GM04503 (cell line): ENCODE measurements at places on chromosomes 13 and 19.

- DNase-seq = no peak
Observed at GRCh38 chr19:45919678-45920077, 5.1 kb upstream of the NANOS2 start.

GRCh38 chr19:16834747-16835146 is 5.5 kb downstream of the SIN3B start:
- DNase-seq = no peak

- no peak for DNase-seq
Observed at GRCh38 chr19:13020002-13020414, 24.7 kb downstream of the NFIX start.

DNA sequence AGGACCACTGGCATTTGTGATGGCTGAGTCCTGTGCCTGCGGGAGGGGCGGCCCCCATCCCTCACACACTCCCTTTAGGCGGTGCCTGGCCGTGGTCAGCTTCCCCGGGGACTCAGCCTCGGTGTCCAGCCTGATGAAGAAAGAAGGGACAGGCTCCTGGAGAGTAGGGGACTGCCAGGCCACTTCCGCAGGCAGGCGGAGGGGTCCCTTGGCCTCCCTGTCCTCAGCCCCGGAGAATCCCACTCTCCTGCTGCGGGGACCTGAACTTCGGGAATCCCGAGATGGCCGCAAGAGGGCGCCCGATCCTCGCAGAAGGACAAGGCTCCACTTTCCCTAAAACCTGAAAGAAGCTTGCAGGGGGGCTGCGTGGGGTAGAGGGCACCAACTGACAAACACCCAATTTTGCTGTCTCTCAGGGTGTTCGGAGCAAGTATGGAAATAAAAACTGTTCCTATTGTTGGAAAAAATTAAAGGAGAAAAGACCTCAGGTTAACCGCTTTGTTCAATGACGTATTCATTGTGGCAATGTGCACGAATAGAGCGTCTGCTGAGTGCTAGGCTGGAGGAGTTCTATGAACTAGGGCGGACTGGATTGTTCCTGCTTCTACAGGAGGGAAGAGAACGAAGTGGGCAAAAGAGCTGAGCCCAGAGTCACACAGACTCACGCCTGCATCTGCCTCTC is 297.3 kb downstream of the ZNF536 start:
- DNase-seq = no peak

- DNase-seq = no peak
Observed at GRCh38 chr13:58865286-58865685, 1233.7 kb downstream of the PCDH17 start.

GRCh38 chr13:44484562-44485138 is 91.5 kb downstream of the TSC22D1 start:
- no peak for DNase-seq

DNA sequence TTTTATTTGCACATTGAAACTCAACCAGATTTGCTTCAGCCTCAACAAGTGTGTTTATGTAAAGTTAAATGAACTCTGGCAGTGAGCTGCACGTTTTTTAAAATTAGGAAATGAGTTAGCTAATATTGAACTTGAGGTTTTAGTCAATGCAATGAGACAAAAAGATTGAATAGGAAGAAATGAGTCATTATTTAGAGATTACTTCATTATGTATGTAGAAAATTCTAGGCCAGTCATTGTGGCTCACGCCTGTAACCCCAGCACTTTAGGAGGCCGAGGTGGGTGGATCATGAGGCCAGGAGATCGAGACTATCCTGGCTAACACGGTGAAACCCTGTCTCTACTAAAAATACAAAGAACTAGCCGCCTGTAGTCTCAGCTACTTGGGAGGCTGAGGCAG is 22.8 kb upstream of the CD70 start:
- no peak for DNase-seq

DNA sequence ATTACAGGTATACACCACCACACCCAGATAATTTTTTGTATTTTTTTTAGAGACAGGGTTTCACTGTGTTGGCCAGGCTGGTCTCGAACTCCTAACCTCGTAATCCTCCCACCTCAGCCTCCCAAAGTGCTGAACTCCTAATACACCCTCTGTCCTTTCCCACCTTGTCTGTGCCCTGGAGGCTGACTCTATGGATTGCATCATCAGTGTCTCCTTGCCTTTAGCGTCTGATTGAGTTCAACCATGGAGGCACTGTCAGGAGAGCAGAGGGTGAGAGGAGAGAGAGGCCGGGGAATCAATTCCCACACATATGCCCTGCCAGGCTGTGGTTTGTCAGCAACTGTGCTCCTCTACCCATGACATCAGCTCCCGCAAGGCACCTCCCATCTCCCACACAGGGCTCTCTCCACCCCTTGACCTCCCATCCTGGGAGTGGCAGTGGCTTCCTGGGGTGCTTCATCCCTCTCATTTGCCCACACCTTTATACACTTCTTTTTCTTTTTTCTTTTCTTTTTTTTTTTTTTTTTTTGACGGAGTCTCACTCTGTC is 12.6 kb upstream of the LILRB4 start:
- DNase-seq = no peak

DNA sequence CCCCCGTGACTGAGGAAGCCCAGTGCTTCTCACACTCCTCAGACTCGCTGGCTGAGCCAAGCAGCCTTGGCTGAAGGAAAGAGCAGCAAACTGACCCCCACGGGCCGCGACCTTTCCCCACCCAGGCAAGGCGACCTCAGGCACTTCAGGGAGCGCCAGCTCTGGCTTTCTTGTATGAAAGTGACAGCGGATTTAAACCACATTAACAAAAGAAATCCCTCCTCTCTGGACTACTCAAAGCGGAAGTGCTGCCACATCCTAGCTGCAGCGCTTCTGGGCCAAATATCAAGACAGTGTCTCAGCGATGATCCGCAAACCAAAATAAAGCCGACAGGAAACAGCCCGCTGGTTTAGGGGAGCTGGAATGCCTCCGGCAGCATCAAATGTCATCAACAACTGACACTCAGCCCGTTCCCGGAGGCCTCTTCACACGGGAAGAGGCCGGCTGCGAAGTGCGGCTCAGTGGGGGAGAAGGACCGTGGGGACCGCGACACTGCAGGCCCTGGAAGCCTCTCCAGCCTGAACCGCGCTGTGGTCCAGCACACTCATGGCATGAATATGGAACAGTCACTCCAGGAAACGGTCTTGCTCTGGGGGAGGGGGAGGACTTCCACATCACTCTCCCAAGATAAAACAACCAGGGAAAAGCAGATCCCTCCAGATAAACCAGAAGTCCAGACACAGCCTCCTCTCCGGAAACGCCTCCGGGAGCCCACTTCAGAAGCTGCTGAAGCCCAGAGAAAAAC is 1.4 kb downstream of the RASA3 start:
- peak; percentile 86 for DNase-seq

DNA sequence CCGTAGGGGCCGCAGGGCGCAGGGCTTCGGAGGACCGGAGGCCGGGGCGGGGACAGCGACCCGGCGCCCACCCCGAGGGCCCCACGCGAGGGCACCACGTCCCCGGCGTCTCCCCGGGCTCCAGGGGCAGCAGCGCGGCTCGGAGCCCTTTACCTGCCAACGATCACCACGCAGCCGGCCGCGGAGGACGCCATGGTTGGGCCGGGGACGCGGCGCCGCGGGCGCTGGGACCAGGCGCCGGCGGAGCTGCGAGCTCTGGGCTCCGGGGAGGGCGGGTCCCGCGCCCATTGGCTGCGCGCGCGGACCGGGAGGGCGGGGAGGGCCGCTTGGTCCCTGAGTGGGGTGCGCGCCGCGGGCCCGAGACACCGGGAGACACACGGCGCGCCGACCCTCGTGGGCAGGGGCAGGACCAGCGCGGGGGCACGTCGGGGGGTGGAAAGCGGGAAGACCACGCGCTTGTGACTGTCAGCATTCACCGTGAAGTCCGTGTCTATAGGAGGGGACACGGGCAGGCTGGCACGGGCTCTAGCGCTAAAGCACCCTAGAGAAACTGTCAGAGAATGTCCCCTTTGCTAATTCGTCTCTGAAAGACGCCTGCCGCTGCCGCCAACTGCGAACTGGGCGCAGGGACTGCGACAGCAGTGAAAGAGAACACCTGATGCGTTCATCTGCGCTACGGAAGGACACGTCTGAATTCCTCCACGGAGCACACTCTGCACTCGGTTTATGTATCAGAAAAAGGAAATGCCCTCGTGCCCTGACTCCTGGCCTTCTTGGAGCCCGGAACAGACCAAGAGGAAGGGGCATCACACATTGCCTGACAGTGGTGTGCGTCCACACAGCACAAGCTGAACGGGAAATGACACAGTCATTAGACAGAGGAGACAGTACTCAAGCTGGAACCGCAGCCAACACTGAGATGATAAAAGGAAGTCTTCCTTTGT is at the start of gene CRYL1:
Gene CRYL1, minus strand, starts transcription at position 257 of the 944 bp plus-strand sequence. Its CDS starts 63 bp downstream, at position 194.
- no peak for DNase-seq

DNA sequence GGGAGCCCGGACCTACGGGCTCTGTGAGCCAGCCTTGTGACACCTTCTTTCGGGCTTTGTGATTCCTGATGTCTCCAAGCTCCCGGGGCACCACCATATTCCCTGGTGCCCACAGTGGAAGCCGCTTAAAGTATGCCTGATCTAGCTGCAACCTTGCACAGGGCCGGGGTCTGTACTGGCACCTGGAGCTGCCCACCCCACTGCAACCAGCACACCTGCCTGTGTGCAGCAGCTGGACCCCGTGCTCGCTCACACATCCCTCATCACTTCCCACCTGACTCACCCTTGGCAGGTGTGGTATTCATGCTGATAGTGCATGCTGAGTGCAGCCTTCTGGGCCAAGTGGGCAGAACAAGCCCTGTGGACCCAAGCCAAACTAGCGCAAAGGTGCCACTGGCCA is 1981.1 kb upstream of the PCDH20 start:
- no peak for DNase-seq

DNA sequence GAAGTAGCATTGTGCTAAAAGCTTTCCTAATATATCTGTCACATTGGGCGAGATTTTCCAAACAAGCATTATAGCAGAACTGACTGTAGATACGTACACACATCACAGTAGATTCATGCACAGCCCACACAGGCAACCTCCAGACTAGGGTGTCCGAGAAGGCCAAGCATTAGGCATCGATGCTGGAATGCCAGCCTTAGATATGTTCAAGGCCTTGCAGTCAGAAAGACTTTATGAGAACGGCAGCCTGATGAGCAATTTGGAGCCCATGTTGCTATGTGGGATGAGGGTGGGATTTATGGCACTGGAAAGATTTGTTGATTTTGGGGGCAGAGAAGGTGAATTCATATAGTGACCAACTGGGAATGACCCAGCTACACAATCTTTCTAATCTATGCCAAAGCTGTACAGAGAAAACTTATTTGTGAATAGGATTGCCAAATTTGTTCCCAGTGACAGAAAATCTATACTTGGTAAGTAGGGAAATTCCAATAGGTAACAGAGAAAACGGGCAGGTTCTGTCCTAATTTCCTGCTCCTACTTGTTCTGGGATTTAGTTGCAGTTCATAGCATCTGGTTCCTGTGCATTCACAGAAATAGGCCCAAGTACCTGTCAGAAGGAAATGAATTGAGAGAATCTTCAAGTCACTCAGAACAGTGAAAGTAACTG is 31.0 kb upstream of the SPRY2 start:
- DNase-seq = no peak

DNA sequence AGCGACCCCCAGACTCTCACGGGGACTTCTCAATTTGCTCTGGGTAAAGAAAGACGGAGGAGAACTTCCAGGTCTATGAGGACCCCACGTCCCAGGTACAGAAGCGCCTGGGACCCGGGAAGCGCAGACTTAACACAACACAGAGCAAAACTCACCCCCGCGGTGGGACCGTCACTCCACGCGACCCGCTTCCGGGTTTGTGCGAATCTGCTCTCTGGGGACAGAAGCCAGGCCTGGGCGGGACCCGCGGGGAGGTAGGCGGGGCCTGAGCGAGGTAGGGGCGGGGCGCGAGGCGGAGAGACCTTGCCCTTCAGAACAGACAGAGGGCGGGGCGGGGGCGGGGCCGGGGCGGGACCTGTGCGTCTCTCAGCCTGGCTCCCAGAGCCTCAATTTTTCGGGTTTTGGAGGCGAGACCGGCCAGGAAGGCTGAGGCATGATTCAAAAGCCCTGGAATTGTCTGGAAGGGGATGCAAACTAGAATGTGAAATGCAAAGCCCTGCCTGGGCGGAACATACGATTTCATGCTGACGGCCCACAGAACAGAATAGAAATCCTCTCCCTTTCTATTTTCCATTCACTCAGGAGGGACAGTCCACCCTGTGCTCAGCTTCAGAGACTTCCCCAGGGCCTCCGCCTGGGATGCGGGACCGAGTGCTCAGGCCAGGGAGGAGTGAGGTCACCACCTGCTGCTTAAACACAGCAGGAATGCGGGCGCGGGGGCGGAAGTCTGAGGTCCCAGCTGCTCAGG is 19.3 kb upstream of the ZNF888 start:
- DNase-seq = no peak

DNA sequence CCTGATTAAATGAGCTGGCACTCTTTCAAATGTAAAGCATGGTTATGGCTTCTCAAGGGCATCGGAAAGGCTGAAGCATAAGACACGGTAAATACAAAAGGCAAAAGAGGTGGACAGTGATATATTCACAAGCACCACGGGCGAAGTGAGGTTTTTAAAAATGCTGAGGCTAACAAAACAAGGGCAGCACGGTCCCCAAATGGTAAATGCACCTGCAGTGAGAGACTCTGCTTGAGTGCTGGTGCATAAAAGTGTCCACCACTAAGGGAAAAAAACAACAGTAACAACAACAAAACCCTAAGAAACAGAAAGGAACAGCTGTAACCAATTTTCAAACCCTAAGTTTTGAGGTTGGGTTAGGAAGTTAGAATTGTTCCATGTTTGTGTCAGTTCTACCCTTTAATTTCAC is 234.9 kb downstream of the PCDH9 start:
- no peak for DNase-seq

- peak; percentile 55 for DNase-seq
Observed at GRCh38 chr19:47176071-47176626, 45.5 kb downstream of the SAE1 start.

DNA sequence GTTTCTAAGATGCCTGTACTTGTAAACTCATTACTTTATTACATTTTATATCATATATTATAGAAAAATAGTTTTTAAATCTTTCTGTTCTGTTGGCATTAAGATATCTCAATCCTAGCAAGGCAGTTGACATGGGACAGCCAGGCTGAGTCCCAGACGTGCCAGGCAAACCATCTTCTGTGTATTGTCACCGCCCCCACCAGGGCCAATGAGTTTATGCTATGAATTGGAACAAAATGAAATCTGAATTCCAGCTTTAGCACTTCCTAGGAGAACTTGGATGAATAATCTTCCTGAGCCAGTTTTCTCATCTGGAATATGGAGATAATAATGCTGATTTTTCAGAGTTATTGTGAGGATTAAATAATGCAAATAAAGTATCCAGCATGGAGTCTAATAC is 79.9 kb upstream of the GSX1 start:
- no peak for DNase-seq

DNA sequence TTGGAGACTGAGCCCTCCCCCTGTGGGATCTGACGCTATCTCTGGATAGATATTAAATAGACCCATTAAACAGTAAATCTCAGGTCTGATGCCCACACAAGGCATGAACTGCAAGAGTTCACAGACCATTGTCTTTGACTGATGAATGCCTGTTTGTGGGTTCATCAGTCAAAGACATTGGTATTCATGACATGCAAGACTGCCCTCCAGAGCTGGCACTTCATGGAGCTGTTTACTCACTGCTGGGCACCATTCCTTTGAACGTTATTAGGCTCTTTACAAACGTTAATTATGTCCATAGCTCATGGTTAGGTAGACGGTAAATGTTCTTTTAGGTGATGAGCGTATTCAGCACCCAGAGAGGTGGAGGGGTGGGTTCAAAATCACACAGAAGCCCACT is 111.8 kb upstream of the PABPC3 start:
- DNase-seq = no peak

- no peak for DNase-seq
Observed at GRCh38 chr19:10010247-10010691, at the start of gene COL5A3. TSS of gene COL5A3 (minus strand) at chr19:10010504. CDS start at chr19:10010385, 119 bp downstream.
